ENCODE measurements at places on chromosomes 3 and 15.
A peak's percentile ranks its signal among the peaks of the same experiment; 100 is the strongest.

DNA sequence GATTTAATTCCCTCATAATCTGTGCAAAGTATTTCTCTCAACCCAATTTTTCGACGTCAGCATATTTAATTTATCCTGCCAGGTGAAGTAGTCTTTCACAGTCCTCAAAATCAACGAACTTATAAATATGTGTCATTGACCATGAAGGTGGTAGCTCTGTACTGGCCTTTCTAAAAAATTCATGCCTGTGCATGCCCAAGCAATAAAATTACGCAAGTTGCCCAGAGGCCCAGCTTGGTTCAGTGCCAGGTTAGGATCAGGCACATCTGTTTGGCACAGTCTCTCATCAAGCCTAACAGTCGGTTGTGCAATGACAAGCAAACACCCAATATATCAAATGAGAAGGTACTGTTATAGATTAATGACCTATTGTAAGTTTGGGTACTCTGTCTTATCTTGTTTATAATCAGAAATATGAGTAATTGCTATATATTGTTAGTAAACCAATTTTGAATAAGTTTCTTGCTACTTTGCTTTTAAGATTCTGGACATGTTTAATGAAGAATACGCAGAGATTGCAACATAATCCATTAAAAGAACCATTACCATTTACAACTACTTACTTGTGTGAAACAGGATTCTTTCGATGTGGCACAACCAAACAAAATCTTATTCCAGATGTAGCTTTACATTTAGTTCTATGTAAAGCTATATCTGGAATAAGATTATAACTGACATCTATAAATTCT, 159.0 kb upstream of the IL12A start:
- no peak for DNase-seq

DNA sequence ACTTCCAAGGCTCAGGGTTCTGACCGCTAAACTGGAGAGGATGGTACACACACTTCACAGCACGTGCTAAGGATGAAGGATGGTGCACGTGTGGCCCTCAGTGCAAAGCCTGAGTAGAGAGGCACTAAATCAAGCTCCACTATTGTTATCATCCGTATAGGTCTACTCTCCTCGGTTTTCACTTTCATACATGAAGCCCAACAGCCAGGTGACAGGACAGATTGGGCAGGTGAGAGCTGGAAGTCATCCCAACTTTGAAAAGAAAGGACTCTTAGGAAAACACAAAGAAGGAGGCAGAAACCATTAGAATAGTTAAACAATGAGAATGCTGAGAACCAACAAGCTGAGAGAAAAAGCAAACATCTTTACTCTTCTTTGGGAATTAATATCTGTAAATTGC, 21.1 kb downstream of the MAGI1 start:
- no peak for DNase-seq

DNA sequence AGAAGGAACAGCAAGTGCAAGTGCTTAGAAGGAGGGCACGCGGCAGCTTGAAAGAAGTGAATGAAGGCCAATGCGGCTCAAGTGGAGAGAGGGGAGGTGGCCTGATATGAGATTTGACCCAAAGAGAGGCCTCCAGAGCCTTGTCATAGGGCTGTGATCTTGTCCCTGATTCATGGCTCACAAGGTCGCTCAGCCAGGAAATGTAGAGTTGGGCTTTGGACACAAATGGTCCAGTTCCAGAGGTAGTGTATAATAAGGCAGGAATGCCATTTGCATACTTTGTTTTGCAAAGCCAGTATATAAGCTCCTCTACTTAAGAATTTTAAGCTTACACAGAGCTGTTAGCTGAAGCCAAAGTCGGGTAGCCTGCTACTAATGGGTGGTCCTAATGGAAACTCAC, 33.7 kb downstream of the HGD start:
- DNase-seq, result no peak

DNA sequence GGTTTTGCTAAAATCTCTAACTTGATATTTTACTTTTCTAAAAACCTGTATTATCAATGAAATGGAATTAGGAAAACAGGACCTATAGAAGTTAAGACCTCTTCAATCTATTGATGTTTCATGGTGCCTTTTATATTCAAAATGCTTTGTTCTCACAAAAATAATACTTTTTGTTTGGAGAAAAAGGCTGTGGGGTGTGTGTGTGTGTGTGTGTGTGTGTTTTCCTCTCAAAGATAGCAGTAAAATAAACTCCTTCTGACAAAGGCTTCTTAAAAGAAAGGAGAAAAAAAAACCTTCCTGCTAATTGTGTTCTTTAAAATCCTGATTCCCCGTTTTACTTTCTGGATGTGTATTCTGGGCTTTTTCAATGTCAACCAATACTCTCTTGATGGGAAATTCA, 54.5 kb downstream of the RBM6 start:
- no peak for DNase-seq

DNA sequence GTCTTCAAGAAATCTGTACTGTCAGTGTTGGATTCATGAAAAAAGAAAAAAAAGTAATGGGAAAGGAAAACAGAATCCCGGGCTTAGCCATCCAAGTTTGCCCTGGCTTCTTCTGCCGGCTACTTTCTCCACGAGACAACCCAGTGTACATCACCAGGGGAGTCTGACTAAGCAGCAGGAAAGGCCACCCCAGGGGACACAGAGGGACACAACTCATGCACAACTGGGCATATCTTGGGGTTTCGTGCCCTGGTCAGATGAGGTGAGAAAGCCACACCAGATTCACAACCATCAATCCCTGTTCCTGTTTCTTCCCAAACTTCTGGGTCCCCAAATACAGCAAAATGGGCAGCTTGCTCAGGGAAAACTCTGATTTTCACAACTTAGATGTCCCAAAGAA, 33.2 kb downstream of the ADAMTS17 start:
- no peak for DNase-seq

DNA sequence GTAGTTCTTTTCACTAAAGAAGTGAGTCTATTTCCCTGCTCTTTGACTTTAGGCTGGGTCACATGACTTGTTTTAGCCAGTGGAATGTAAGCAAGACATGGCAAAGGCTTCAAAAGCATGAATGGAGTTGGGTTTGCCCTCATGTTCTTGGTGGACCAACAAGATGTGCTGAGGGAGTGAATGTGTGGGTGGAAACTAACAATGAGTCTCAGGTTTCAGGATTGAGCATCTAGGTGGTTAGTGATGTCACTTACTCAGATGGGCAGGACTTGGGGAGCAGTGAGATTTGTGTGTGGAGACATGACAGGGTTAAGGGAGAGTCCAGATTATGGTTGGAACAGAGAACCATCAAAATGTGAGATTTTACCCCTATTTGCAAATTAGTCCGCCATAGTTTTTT, 181.4 kb upstream of the UBE2E1 start:
- no peak for DNase-seq

DNA sequence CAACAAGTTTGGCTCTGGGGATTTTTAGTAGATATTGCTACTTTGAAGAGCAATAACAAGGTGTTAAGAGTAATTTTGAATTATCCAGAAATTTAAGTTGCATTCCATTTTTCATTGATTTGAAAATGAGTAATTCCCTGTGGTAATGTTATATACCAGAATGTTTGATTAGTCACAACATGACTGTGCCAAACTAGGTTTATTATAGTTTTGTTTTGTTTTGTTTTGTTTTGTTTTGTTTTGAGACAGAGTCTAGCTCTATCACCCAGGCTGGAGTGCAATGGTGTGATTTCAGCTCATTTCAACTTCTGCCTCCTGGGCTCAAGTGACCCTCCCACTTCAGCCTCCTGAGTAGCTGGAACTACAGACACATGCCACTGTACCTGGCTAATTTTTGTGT, 40.7 kb downstream of the CNOT10 start:
- no peak for DNase-seq

GRCh38 chr3:158097593-158098308, 8.5 kb downstream of the SHOX2 start:
- no peak for DNase-seq

- DNase-seq, result no peak
These were observed 15.1 kb downstream of the CLDN1 start for GRCh38 chr3:190307164-190307545.

GRCh38 chr15:91860498-91860897, 7.0 kb downstream of the SLCO3A1 start:
- no peak for DNase-seq

GRCh38 chr15:65028338-65028737, 1.1 kb downstream of the MTFMT start:
- DNase-seq, result no peak

GRCh38 chr3:115071601-115072000, 75.5 kb downstream of the ZBTB20 start:
- no peak for DNase-seq

DNA sequence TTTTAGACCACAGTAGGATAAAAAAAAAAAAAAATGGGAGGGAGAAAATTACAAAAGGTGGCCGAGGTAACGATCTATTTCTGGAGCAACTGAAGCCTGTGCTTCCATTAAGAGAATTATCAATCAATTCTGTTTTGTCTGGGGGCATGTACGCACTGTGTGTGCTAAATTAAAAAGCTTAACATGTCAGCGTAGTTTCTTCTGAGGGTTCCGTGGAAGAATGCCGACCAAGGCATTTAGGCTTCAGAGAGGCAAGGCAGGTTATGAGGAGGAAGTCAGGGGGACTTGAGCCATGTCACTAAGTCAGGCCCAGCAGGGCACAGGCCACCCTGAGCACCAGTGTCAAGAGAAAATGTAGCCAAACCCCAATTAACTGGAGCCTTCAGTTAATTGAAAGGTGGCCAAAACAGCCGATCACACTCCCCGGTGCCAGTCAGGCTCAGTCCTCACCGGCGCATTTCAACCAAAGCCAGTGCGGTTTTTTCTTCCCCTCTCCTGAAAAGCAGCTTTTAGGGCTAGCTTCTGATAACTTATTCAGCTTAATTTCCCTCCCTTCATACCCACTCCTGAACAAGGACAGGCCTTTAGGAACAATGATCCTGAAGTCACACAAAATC, 113.9 kb downstream of the MEGF11 start:
- DNase-seq, result no peak

GRCh38 chr3:44000586-44000985, 241.1 kb upstream of the TOPAZ1 start:
- no peak for DNase-seq

- no peak for DNase-seq
These were observed 12.4 kb downstream of the PLXNA1 start for GRCh38 chr3:126995254-126995780.

- no peak for DNase-seq
These were observed 33.9 kb upstream of the MEX3B start for GRCh38 chr15:82079736-82080135.

DNA sequence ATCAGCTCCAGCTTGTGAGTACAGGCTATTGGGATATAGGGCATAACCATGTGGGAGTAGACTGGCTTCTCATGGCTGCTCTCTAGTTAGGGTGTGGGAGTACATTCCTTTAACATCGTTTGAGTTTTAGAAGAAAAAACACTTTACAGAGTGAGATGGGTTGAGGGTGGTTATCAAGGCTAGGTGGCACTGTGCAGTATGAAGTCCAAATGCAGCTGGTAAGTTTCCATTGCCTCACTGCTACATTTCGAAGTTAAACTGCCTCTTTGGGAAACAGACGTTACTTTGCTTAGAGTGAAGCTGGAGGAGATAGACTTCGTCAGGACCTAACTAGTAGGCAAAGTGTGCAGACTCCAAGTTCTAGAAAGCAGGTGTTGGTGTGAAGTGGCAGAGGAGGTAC, 192.4 kb downstream of the SQOR start:
- DNase-seq, result no peak

- no peak for DNase-seq
These were observed 43.4 kb downstream of the COLQ start for GRCh38 chr3:15477951-15478639.

GRCh38 chr3:15873415-15873814, 75.6 kb upstream of the ANKRD28 start:
- no peak for DNase-seq

GRCh38 chr15:49715211-49715610, 94.4 kb downstream of the DTWD1 start:
- DNase-seq, result no peak

DNA sequence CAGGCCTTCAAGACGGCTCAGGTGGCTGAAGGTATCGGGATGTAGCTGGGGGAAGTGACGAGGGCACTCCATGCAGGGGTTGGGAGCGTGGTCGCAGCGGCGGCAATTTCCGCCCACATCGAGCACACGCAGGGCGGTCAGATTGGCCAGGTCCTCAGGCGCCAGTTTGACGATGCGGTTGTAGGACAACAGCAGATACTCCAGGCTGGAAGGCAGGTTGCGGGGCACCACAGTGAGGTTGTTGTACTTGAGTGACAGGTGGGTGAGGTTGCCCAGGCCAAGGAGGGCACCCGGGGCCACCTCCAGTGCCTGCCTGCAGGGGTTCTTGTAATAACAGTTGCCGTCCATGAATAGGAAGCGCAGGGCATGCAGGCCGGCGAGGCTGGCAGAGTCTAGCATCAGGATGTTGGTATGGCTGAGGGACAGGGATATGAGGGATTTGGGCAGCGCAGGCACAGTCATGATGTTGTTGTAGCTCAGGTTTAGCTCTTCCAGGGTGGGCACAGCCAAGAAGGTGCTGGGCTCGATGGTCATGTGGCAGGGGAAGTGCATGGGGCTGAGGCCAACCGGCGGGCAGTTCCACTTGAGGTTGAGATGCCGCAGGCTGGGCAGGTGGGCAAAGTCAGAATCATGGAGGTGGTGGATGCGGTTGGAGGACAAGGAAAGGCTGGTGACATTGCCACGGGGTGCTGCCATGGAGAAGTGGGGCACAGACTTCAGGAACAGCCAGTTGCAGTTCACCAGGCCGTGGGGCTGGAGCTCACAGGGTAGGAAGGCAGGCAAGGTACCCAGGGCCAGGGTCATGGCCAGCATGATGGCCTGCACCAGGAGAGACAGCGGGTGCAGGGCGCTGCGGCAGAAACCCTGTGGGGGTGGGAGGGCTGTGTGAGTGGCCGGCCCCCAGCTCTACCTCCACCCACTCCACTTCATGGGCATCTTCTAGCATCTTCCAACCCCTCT, 1.7 kb downstream of the TLR9 start:
- no peak for DNase-seq

GRCh38 chr3:194330579-194330978, 20.5 kb downstream of the CPN2 start:
- no peak for DNase-seq

DNA sequence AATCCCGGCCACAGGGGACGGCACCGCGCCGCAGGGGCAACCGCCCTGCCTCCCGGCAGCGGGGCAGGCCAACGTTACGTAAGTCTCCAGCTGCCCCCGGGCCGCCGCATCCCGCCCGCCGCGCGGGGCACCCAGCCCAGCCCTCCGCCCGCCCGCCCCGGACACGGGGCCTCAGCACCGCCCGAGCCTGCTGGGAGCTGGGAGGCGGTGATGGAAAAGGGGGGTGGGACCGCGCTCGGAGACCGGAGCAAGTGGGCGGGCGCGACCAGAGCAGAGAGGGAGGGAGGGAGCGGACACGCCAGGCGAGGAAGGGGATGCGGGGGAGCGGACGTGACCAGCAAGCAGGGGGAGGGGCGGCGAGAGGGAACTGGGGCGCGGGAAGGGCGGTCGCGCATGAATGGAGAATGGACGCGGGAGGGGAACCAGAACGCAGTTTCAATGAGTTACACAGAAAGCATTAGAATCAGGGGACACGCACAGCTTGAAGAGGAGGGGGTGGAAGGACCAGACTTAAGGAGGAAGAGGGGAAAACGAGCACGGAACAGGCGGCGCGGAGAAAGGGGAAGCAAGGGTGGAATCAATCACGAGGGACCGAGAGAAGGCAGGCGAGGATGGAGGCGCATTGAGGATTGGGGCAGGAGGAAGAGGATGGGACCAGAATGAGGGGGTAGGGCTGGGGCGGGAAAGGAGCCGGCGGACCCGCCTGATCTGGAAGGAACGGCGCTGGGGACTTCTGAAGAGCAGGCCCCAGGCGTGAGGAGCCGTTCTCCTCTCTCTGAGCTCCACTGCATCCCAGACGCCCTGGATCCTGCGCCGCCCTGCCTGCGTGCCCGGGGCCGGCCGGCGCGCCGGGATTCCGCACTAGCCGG, 559 bp downstream of the PKM start:
- peak; percentile 83 for DNase-seq

Data from K562 (cell line).